ENCODE measurements at places on chromosomes 11 and 22.

DNA sequence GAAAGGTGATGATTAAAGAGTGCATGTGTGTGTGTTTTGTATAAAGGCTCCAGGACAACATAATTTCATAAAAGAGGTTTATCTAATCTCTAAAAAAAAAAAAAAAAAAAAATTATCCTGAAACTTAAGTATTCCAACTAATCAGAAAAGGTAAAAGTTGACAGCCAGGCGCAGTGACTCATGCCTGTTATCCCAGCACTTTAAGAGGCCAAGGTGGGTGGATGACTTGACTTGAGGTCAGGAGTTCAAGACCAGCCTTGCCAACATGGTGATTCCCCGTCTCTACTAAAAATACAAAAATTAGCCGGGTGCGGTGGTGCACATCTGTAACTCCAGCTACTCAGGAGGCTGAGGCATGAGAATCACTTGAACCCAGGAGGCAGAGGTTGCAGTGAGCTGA is 632.7 kb upstream of the CHORDC1 start:
- no peak for DNase-seq

DNA sequence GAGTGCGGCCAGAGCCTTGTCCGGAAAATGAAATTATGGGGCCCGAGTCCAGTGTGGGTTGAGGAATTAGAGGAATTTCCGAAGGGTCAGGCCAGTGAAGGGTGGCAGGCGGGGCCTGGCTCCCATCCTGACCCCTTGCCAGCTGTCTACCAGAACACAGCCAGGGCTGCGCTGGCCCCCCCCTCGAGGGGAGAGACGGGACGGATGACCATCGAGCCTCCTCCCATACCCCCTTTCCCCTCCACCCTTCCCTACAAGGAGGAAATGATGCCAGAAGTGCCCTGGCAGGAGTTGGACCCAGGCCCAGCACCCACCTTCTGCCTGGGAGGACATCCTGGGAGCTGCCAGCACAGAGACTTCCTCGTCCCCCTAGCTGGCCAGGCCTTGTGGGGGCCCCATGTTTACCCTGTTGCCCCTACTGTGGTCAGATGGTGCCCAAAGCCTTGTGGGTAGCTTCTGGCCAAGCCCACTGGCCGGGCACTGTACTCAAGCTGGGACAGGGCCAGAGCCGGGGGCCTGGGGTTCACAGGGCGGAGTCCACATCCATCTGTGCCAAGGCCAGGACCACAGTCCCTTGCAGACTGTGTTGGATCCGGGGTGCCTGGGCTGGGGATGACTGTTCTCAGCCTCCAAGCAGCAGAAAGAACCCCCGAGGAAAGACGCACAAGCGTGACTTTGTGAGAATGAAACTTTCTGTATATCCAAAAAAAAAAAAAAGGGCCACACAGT is 20.8 kb downstream of the ARVCF start:
- no peak for DNase-seq

DNA sequence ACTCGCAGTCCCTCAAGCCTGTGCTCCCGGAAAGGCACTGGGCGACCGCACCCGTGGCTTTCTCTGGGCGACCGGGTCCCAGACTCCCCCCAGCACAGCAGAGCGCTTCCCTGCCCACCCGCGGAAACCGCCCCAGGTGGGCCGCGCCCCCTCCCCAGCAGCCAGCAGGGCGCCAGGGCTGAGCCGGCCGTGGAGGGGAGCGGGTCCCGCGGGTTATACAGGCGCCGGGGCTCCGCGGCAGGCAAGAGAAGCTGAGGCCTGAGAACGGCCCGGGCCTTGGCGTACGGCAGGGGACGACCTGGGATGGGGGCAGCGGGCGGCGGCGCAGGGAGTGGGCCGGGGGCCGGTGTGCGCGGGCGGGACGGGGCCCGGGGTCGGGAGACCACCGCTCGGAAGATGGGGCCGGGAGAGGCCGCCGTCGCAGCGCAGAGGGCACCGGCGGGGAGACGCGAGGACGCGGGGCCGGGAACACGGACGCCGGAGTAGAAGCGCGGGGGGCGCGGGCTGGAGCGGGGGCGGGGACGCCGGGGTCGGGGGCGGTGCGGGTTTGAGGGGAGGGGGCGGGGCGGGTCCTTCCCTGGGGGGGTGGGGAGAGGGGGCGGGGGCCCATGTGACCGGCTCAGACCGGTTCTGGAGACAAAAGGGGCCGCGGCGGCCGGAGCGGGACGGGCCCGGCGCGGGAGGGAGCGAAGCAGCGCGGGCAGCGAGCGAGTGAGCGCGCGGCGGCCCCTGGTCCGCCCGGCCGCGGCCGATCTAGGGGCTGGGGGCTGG is at the start of gene MDK:
MDK (plus strand) TSS at position 622 of the 771 bp plus-strand sequence. CDS start 389 bp downstream, outside the sequence.
- DNase-seq = no peak

GRCh38 chr11:68342459-68343158 is 30.2 kb downstream of the LRP5 start:
- no peak for DNase-seq

- DNase-seq = no peak
Measured at GRCh38 chr11:46981436-46981835, 44.9 kb downstream of the CSTPP1 start.

DNA sequence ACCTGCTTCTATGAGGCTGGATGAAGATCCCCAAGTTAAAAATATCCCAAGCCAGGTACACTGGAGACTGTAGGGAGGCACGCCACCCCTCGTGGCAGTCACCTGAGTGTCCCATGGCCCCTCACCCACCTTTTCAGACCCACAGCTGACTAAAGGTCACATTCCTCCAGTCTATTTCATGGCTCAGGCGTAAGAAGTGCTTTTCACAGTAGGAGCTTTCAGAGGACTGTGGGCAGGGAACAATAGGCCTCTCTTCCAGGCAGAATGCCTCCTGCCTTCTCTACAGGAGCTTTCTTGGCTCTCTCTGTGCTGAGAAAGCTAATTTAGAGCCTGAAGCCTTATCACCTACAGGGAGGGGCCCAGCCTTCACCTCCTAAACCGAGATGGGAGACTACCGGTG is 73.8 kb downstream of the C11orf58 start:
- DNase-seq = no peak

- no peak for DNase-seq
Measured at GRCh38 chr11:105609832-105610781, at the start of gene GRIA4. Gene GRIA4 (plus strand): TSS chr11:105610073. CDS start chr11:105610998, 925 bp downstream.

DNA sequence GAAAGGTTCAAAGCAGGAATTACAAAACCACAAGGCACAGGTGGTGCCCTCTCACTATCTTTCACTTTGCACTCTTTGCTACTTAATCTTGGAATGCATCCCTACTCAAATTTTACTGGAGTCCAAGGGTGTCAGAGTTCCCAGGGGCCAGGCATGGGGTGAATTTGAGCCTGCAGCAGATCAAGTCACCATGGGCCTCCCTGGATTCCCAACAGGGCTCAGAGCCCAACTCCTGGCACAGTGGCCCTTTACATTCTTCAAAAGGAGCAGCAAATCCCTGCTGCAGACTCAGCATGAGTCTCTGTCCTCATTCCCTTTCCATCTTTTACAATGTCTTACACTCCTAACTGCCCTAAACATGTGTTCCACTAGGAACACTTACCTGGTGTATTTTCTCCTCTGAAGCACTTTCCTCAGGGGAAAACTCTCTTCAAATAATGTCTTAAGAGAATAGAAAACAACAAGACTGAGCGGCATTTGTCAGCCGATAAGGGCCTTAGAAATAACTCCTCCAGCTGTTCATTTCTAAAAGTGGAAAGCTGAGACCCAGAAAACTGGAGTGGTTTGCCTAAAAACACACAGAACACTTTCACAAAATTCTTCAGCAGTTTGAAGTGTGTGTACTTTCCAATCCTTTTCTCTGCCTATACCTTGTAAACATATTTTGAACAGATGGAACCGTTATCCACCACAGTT is 596.0 kb downstream of the INSC start:
- no peak for DNase-seq

- peak; percentile 2 for DNase-seq
Measured at GRCh38 chr11:128052912-128053641, 534.3 kb downstream of the ETS1 start.

GRCh38 chr11:11985016-11985715 is 23.3 kb downstream of the DKK3 start:
- no peak for DNase-seq

DNA sequence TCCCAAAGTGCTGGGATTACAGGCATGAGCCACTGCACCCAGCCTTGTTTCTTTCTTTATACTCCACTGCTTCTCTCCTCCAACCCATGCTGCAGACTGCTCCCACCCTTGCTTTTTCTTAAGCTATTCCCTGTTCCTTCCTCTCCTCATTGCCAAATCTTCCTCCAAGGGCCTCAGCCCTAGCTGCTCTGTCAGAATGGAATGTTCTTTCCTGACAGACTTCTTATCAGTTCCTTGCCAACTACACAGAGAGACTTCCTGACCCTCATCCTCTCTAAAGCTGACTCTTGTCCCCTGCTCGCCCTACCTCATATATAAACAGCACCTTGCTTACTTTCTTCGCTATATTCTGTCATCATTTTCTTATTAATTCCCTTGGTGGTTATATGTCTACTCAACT is 16.9 kb upstream of the PIK3C2A start:
- no peak for DNase-seq

- peak; percentile 5 for DNase-seq
Measured at GRCh38 chr22:27952091-27952490, 33.0 kb upstream of the PITPNB start.

DNA sequence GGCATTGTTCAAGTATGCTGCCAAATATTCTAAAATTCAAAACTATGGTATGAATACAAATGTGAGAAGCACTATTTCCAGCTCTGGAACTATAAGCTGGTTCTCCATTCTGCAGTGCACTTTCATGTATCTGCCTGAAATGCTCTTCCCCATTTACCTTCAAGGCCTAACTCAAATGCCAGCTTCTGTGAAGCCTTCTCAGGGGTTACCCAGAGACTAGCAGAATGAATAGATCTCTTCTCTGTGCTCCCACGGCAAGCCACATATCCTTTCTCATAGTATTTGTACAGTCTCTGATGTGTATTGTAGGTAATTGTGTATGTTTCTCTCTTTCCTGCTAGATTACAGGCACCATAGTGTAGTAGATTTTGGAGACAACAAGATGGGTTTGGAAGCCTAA is 4.1 kb downstream of the HOATZ start:
- DNase-seq = no peak

- DNase-seq = no peak
Measured at GRCh38 chr22:28609921-28610320, 69.7 kb downstream of the TTC28 start.
